Right atrium auricular region (tissue), 2 donors: ENCODE measurements at places on chromosomes 11 and 22. TPM values are rescaled to one million over a fixed set of nuclear protein-coding genes. Genes with fewer than 3 reads are reported as not detected.

GRCh38 chr22:43969989-43970755, 14.9 kb downstream of the SAMM50 start:
- DNase-seq, result no peak

- DNase-seq, result no peak
These were observed 13.5 kb upstream of the OAF start for GRCh38 chr11:120197251-120197891.

GRCh38 chr11:65891219-65892136, 1.0 kb downstream of the CCDC85B start:
- DNase-seq, result no peak

Gene FZD4
- 32.5 TPM for total RNA-seq
